ENCODE measurements at places on chromosomes 12 and 14.
A peak's percentile ranks its signal among the peaks of the same experiment; 100 is the strongest.

DNA sequence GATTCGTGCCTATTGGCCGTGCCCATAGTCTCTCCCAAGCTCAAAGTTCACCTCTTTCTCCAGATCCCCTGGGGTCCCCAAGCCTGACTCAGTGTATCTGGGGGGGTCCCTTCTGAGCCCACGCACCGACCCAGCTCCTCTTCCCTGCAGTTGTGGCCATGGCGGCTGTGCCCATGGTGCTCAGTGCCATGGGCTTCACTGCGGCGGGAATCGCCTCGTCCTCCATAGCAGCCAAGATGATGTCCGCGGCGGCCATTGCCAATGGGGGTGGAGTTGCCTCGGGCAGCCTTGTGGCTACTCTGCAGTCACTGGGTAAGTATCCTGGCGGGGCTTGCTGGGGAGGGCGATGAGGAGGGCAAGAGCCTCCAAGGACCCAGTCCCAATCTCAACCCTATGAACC lies 5.1 kb downstream of the IFI27 start:
- DNase-seq, result no peak

DNA sequence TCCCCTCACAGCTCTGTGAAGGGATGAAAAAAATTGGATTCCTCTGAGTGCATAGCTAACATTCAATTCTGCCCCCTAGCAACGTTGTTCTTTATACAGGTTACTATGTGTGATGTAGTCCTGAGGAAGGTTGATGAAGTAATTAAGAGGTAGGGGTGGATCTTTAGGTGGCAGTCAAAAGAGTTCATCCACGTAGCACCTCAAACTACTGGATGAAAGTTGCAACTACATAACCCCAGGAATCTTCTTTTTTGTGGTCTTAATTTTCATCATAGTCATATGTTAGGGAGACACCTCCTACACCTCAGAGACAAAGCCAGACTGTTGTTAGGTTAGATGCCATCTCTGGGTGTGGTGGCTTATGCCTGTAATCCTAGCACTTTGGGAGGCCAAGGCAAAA lies 10.2 kb upstream of the NFE2 start:
- DNase-seq, result no peak

DNA sequence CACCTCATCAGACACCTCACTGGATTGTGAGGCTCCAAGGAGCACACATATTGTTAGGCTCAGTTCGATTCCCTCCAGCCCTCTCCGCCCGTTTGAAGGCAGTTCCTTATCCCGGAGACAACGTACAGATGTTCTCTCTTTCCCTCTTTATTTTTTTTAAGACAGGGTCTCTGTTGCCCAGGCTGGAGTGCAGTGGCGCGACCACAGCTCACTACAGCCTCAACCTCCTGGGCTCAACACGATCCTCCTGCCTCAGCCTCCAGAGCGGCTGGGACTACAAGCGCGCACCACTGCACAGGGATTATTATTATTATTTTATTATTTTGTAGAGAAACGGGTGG lies 718 bp upstream of the TROAP start:
- DNase-seq, result no peak

GRCh38 chr14:56794557-56795283 lies 15.6 kb downstream of the OTX2 start:
- DNase-seq, result no peak

DNA sequence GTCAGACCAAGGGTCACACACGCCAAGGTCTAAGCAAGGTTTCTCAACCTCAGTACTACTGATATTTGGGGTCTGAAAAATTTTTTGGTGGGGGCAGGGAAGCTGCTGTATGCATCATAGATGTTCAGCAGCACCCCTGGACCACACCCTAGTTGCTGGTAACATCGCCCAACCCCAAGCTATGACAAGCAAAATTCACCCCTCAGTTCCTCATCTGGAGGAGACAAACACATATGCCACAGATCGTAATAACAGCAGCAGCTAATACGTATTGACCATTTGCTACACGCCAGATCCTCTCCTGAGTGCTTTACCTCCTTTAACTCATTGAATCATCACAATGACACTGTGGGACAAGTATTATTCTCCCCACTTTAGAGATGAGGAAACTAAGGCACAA lies 46.4 kb downstream of the ACTN1 start:
- DNase-seq, result no peak

GRCh38 chr12:46686267-46686942 lies 139.4 kb downstream of the SLC38A4 start:
- no peak for DNase-seq

DNA sequence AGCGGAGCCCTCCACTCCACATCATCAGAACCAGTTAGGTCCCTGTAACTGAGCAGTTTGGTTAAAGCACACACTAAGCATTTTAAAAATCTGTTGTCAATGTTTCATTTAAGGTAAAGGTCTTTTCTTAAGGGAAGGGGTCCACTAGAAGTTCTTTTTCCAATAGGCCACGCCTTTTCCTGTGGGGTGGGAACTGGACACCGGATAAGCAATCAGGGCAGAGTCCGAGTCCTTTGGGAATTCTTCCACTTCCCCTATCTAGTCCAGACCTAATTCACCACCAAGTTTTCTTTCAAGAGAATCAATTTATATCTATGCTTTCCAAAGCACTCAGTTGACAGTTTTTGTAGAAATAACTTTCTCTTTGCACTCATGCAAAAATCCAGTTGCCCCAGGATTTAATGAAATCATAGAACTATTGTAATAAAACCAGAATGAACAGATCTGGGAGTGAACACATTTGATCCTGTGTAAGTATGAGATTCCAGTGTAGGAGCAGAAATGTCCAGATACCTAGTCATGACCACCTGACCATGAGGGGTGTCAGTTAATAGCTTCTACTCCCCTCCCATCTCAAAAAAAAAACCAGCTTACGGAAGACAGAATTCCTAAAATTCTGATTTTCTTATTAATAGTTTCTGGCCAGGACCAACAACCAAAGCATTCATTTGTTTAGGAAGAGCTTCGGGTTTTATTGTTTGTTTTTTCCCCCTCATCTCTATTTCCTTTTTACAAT lies 11.7 kb downstream of the VPS37B start:
- DNase-seq, result no peak

- DNase-seq, result no peak
Measured at GRCh38 chr14:104528496-104528895, 51.1 kb upstream of the C14orf180 start.

DNA sequence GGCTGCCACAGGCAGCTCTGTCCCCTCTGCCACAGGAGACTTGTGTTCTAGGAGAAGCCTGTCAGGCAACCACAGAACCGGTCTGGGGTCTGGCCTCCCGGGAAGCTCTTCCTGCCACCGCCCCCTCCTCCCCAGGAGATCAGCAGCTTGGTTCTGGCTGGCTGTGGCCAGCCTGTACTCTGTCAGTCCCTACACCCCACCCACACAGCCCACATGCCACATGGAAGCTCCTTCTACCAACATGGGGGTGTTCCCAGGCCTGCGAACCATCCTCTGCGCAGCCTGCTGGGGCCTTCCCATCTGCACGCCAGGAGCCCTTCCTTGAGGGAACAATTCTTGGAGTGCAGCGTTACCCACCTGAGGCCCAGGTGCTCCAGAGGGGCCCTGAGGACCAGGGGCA lies 16.8 kb downstream of the TMEM106C start:
- DNase-seq, result no peak

DNA sequence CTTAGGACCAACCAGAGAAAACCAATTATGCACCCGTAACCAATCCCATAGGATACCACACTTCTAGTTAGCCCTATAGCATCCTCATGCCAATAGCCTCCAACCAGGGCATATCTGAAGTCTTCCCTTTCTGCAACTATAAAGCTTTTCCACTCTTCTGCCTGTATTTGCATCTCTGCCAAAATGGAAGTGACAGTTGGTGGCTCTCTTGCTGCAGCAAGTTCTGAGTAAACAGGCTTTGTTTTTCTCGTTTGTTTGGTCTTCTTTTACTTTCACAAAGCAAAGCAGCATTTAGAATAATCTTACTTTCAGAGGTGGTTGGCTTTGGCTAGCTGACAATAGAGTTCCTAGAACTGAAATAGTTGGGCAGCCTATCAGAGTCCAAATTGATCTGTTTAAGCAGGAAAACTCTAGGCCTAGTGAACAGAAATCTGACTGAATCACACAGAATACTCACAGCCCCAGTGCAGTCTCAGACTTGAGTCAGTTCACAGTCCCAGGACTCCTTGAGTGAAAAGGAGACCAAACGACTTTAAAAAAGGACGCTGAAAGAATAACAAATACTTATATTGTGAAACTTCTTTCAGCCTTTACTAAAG lies 1029.7 kb upstream of the LRFN5 start:
- no peak for DNase-seq

GRCh38 chr12:48815126-48816110 lies 2.9 kb upstream of the CACNB3 start:
- peak; percentile 92 for DNase-seq

DNA sequence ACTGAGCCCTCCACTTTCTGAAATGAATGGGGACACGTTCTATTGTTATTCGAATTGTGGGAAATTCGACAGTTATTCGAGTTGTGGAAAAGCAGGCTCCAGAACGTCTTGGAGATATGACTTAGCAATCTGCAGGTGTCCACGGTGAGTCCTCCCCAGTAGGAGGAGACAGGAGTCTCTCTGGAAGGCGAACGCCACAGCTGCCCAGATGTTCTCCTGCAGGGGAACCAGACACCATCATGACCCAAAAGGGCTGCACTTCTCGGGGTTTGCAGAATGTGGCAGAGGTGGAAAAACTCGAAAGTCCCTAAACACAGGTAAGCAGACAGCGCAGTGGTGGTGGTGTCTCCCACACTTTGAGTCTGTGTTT lies 363.6 kb upstream of the SFSWAP start:
- DNase-seq, result no peak

DNA sequence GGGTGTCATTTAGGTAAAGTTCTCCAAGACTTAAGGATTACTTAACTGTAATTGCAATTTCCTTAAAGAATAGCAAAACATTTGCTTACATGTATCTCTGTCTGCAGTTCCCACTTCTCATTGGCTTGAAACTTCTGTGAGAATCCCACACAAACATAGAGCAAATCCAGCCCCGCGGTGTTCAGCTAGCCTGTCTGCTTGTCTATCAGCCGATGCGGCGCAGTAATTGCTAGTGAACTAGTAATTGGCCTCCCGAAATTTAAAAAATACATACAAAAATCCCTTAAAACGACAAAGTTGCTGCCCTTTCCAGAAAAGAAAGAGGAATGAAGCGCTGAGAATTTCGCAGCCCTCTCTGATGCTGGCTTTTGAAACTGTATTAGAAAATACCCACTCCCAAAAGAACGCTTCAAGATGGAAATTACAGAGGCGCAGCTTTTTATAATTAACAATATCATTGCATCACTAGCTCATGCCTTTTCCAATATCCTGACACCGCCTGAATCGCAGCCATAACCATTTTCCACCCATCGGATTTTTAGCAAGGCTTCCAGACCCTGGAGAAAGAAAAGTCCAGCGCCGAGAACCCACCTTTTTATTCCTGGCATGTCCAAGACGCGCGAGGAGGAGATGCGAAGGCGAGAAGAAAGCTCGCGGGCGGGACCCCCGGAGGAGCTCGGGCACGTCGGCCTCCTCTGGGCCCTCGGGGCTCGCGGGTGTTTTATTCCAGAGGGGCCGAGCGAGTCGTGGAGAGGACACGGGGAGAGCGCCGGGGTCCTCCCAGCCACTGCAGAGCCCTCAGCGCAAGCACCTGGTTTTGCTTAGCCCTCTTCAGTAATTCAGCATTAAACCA lies 646 bp downstream of the FBLN5 start:
- DNase-seq, result no peak

DNA sequence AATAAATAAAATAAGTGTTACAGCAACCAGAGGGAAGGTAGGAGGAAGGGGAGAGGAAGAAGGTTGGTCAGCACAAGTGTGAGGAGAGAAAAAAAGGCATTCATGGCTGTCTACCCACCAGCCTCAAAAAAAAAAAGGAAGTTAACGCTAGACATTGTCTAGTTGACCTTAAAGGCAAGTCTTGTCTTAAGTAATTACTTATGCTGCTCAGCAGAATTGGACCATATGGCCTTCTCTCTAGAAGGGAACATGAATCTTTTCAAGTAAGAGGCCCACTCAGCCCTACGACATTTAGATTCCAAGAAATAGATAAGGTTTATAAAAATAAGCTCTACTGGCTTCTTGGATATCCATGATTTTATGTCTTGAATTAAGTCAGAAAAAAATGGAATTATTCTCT lies 172.7 kb downstream of the ETNK1 start:
- DNase-seq, result no peak

GRCh38 chr12:129696926-129697325 lies 206.9 kb downstream of the TMEM132D start:
- peak; percentile 3 for DNase-seq

DNA sequence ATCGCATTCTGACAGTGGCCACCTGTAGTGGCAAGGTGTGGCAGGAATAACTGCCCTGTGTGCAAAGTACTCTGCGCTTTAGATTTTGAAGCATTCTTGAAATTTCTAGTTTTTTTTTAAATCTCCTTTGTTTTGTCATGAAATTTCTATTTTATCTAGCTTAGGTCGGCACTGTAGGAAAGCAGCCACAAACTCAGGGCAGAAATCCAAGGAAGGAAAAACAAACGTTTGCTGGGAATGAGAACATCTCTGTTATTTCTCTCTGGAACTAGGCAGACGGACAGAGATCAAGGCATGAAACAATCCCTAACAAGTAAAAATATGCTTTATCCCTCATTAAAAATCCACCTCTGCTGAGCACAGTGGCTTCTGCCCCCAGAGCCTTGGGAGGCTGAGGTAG lies 1.3 kb upstream of the NR2C1 start:
- DNase-seq, result no peak

GRCh38 chr12:54251667-54252284 lies 28.1 kb downstream of the CBX5 start:
- DNase-seq, result peak; percentile 39

DNA sequence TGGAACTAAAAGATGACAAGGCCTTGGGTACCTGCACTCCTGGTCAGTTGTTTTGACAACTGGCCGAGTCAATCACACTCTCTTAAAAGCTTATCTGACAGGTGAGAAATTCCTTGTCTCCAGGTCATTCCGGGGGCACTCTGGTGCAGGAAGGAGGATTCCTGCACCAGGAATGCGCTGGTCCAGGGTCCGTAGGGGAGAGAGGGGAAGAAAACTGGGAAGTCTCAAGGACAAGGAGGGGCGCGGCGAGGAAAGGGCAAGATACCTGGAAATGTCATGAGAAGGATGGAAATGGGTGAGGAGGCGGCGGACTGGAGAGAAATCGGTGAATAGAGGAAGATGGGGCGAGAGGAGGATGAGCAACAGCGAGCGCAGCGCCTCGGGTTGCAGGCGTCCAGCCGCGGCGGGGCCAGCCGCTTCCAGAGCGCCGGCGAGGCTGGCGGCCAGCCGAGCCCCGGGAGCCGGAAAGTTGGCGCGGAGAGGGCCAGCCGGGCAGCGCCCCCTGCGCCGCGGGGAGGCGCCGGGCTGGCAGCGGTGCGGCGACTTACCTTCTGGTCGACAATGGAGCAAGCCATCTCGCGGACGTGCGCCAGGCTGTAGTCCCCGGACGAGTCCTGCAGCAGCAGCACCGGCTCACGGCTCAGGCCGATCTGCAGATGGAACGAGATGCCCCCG lies 809 bp downstream of the PRKD1 start:
- DNase-seq, result peak; percentile 64

- no peak for DNase-seq
Measured at GRCh38 chr12:131751335-131751734, 40.4 kb downstream of the SFSWAP start.

- no peak for DNase-seq
Measured at GRCh38 chr14:104968541-104969401, 9.4 kb downstream of the AHNAK2 start.

GRCh38 chr12:118166946-118167345 lies 31.0 kb downstream of the PEBP1 start:
- no peak for DNase-seq
